Heart left ventricle (tissue), 16 donors: ENCODE measurements at places on chromosomes 5 and 9. TPM values are rescaled to one million over a fixed set of nuclear protein-coding genes. Genes with fewer than 3 reads are reported as not detected.
A peak's percentile ranks its signal among the peaks of the same experiment; 100 is the strongest.

ANKRD31 gene
- 0.04 TPM for polyA plus RNA-seq

SGCD gene
- polyA plus RNA-seq = 22.6 TPM

ECSCR gene
- 18.1 TPM for polyA plus RNA-seq

IL4 gene
- not detected for polyA plus RNA-seq

OMD gene
- 1.5 TPM for polyA plus RNA-seq

CARTPT gene
- polyA plus RNA-seq = not detected

SHISAL2B gene
- not detected for polyA plus RNA-seq

FAM114A2 gene
- 25.4 TPM for polyA plus RNA-seq

AQP7 gene
- polyA plus RNA-seq = 216 TPM

PCDHB14 gene
- polyA plus RNA-seq = 0.91 TPM

ADCY2 gene
- 0.04 TPM for polyA plus RNA-seq

MYOZ3 gene
- 4.6 TPM for polyA plus RNA-seq

MOB3B gene
- 0.95 TPM for polyA plus RNA-seq

FAM78A gene
- polyA plus RNA-seq = 13.6 TPM

SPOCK1 gene
- polyA plus RNA-seq = 7.8 TPM

DNA sequence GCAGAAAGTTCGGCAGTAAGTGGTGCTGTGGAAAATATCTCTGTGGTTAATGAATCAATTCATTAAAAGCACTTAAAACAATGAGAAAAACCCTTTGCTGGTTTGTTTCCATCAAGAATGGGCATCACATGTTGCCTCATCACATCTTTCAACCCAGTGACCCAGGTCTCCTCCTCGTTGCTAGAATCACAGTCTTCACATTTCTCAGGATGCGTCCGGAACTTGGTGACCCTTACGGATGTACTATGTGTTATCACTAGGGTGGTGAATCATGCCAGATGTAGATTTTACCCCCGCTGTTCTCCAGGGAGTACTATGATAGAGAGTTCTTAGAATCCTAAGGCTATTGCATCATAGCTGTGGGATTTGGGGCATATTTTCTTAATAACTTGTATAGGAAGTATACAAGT is 217.9 kb upstream of the KLF4 start:
- H3K36me3 ChIP-seq = no peaks in the 10 kb centered on the region
- DNase-seq = no peak
- H3K27me3 ChIP-seq = no peaks in the 10 kb centered on the region
- no peak overlapping the region for H3K4me3 ChIP-seq
- no peak overlapping the region for H3K27ac ChIP-seq

- H3K36me3 ChIP-seq = no peaks in the 10 kb centered on the region
- H3K4me1 ChIP-seq = no peaks in the 10 kb centered on the region
- no peak overlapping the region for H3K27ac ChIP-seq
- no peak overlapping the region for H3K4me3 ChIP-seq
- no peak for DNase-seq
- no peaks in the 10 kb centered on the region for H3K27me3 ChIP-seq
These were observed 40.8 kb downstream of the ADAMTS2 start for GRCh38 chr5:179304466-179304865.

GRCh38 chr5:178081571-178082243 is 31.6 kb upstream of the N4BP3 start:
- peaks cover 7% of the 10 kb centered on the region for H3K27me3 ChIP-seq
- no peaks in the 10 kb centered on the region for H3K36me3 ChIP-seq
- DNase-seq = no peak
- H3K4me3 ChIP-seq = no peak overlapping the region

DNA sequence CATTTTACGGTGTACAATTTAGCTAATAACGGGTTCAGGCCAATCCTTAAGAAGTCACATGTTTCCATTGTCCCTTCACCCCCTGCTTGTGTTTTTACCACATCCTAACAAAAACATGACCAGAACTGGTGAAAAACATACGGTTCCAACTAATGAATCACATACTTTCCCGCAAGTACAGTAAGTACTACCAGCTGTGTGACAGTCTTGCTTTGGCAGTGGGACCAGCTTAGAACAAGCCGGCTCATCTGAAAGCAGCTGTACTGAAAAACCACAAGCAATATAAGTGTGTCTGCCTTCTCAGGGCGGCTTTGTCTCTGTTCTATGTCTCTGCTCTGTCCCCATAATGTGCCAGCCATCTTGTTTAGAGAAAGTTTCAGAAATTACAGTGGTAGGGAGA is 242.5 kb downstream of the BNC2 start:
- no peaks in the 10 kb centered on the region for H3K4me1 ChIP-seq
- H3K4me3 ChIP-seq = no peak overlapping the region
- DNase-seq = peak; percentile 48
- H3K36me3 ChIP-seq = no peaks in the 10 kb centered on the region
- H3K27ac ChIP-seq = no peak overlapping the region

GRCh38 chr5:72951671-72952468 is 4.0 kb upstream of the FCHO2 start:
- no peaks in the 10 kb centered on the region for H3K36me3 ChIP-seq
- no peak overlapping the region for H3K4me3 ChIP-seq
- no peak for DNase-seq
- no peaks in the 10 kb centered on the region for H3K27me3 ChIP-seq

GRCh38 chr5:76144513-76145274 is 61.5 kb downstream of the SV2C start:
- no peak overlapping the region for H3K27ac ChIP-seq
- DNase-seq = no peak
- no peaks in the 10 kb centered on the region for H3K36me3 ChIP-seq
- no peaks in the 10 kb centered on the region for H3K27me3 ChIP-seq
- no peak overlapping the region for H3K4me3 ChIP-seq

DNA sequence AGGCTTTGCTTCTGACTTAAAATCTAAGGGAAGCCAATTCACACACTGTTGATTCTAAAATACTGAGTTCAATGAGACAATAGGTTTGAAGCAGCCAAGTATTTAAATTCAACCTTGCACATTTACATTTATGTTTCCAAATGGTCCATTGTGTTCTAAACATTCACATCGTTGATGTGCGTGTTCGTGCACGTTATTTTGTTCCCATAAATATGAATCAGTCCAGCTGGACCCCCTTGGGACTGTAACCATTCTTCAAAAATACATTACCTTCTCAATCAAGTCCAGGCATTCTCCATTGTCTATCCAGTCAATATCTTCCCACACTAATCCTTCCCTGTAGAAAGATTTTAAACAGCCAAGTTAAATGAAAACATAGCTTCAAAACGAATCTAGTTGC is 146.4 kb upstream of the RETREG1 start:
- no peaks in the 10 kb centered on the region for H3K36me3 ChIP-seq
- H3K27ac ChIP-seq = no peak overlapping the region
- H3K4me3 ChIP-seq = no peak overlapping the region
- no peak for DNase-seq
- H3K27me3 ChIP-seq = no peaks in the 10 kb centered on the region

DNA sequence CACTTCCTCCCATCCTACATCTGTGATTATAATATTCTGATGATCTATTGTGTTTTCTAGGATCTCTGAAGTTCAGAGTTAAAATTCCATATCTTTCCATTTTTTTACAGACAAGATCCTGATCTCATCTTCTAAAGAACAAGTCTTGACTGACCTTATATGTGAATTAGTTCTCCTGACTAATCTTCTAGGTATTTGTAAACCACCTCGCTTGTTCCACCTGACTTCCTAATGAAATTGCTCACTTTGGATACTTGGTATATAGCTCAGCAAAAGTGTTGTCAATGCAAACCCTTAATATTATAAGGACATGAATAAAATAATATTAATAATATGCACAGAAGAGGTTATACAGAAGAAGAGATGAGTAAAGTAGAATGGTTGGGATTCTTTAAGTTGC is 68.2 kb upstream of the NR4A3 start:
- no peaks in the 10 kb centered on the region for H3K36me3 ChIP-seq
- no peak overlapping the region for H3K27ac ChIP-seq
- H3K4me1 ChIP-seq = no peaks in the 10 kb centered on the region
- no peaks in the 10 kb centered on the region for H3K27me3 ChIP-seq

GRCh38 chr9:110031511-110032173 is 176.3 kb downstream of the C9orf152 start:
- no peaks in the 10 kb centered on the region for H3K36me3 ChIP-seq
- no peak overlapping the region for H3K27ac ChIP-seq
- DNase-seq = no peak
- H3K4me1 ChIP-seq = peaks cover 43% of the 10 kb centered on the region

GRCh38 chr5:98975223-98975622 is 46.4 kb upstream of the CHD1 start:
- no peak overlapping the region for H3K27ac ChIP-seq
- no peaks in the 10 kb centered on the region for H3K4me1 ChIP-seq

DNA sequence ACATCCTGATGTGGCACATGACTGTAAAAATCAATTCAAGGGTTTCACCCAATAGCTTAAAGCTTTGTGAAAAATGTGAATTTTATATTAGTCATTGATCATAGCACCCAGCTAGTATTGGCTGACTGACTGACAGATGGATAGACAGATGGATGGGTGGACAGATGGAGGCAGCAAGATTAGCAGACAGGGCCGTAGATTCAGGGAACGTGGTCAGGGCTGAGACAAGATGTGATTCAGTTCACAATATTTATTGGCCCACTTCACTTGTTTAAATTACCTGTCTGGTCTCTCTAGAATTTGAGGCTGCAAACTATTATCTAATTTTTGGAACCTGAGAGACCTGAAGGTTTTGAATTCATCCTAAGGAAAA is 12.0 kb upstream of the PCSK5 start:
- DNase-seq = no peak
- no peaks in the 10 kb centered on the region for H3K27me3 ChIP-seq
- H3K4me1 ChIP-seq = no peaks in the 10 kb centered on the region
- no peak overlapping the region for H3K4me3 ChIP-seq

GRCh38 chr5:158880483-158881001 is 219.2 kb downstream of the EBF1 start:
- H3K4me1 ChIP-seq = peaks cover 39% of the 10 kb centered on the region
- H3K4me3 ChIP-seq = no peak overlapping the region
- H3K36me3 ChIP-seq = no peaks in the 10 kb centered on the region
- no peaks in the 10 kb centered on the region for H3K27me3 ChIP-seq
- no peak for DNase-seq

DNA sequence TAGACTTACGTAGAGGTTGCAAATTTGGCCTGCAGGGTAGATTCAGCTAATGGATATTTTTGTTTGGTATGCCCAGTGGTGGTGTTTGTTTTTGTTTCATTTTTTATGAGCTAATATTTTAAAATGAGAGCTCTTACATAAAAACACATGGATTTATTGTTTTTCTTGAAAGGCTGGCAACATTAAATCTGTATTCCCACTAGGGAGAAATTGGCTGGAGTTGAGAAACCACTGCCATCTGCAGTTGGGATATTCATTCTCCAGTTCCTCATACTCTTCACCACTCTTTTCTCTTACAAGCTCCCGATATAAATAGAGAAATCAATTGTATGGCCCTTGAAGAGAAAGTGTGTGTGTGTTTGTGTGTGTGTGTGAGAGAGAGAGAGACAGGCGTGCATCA is 143.3 kb downstream of the ALDH1A1 start:
- H3K27ac ChIP-seq = no peak overlapping the region
- H3K36me3 ChIP-seq = no peaks in the 10 kb centered on the region
- no peaks in the 10 kb centered on the region for H3K4me1 ChIP-seq
- no peak overlapping the region for H3K4me3 ChIP-seq
- no peak for DNase-seq

DNA sequence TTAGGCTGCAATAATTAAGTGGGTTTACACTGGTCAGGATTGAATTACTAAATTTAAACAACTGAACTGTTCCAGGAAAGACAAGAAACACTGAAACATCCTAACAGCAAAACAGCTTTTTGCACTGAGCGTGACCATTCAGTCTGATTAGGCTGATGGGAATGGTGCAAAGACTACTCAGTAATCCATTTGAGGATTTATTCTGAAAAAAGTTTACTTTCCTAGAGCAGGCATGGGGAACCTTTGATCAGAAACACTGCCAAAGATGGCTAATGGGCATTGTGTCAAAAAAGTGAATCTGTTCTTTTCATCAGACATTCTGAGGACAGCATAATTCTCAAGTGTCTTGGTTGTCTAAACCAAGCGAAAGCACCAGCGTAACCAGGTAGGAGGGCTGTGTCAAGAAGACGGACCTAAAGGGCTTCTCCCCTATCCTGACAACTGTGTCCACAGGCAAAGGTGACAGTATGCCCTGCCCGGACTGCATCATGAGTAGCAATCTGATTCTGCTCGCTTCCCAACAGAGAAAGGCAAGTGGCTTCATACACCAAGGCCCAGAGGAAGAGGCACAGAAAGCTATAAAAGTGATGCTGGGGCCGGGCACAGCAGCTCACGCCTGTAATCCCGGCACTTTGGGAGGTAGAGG is 33.3 kb downstream of the FBXW2 start:
- no peaks in the 10 kb centered on the region for H3K4me1 ChIP-seq
- no peak for DNase-seq
- no peak overlapping the region for H3K4me3 ChIP-seq

- no peaks in the 10 kb centered on the region for H3K36me3 ChIP-seq
- no peak overlapping the region for H3K27ac ChIP-seq
- H3K27me3 ChIP-seq = no peaks in the 10 kb centered on the region
These were observed 528.9 kb downstream of the AGTPBP1 start for GRCh38 chr9:85212887-85213286.

GRCh38 chr9:137891588-137892423 is 14.2 kb downstream of the CACNA1B start:
- no peak overlapping the region for H3K4me3 ChIP-seq
- no peak for DNase-seq
- no peak overlapping the region for H3K27ac ChIP-seq
- H3K27me3 ChIP-seq = no peaks in the 10 kb centered on the region
- H3K36me3 ChIP-seq = no peaks in the 10 kb centered on the region

DNA sequence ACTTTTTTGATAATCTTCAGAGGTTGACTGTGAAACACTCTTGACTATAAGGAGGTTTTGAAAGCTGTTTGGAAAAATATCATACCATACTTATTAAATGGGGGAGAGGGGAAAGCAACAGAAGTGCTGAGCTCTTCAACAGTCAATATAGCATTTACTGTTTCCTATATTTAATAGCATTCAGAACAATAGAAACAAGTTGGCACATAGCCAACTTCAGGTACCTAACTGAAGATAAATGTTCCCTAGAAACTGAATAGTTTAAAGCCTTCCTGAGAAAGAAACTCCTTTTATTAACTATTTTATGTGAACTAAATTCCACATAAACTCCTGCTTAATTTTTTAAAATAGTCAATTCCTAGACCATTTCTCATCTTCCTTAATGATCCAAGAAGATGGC is 26.3 kb downstream of the SLC31A1 start:
- no peaks in the 10 kb centered on the region for H3K4me1 ChIP-seq
- H3K36me3 ChIP-seq = no peaks in the 10 kb centered on the region
- DNase-seq = no peak
- H3K4me3 ChIP-seq = no peak overlapping the region
- no peaks in the 10 kb centered on the region for H3K27me3 ChIP-seq
- no peak overlapping the region for H3K27ac ChIP-seq

GRCh38 chr5:44245935-44246334 is 143.3 kb downstream of the FGF10 start:
- H3K27ac ChIP-seq = no peak overlapping the region
- H3K4me3 ChIP-seq = no peak overlapping the region
- H3K36me3 ChIP-seq = no peaks in the 10 kb centered on the region
- no peaks in the 10 kb centered on the region for H3K4me1 ChIP-seq
- no peaks in the 10 kb centered on the region for H3K27me3 ChIP-seq
- DNase-seq = no peak

- H3K36me3 ChIP-seq = no peaks in the 10 kb centered on the region
- no peaks in the 10 kb centered on the region for H3K27me3 ChIP-seq
- peaks cover 34% of the 10 kb centered on the region for H3K4me1 ChIP-seq
- H3K27ac ChIP-seq = no peak overlapping the region
- no peak for DNase-seq
- H3K4me3 ChIP-seq = no peak overlapping the region
These were observed 40.8 kb upstream of the GLRX start for GRCh38 chr5:95863383-95863757.
